NCI-H526 treated with DMSO at 0.1 percent for 48 hours (cell line): ENCODE measurements at places on chromosomes 3 and 15.

DNA sequence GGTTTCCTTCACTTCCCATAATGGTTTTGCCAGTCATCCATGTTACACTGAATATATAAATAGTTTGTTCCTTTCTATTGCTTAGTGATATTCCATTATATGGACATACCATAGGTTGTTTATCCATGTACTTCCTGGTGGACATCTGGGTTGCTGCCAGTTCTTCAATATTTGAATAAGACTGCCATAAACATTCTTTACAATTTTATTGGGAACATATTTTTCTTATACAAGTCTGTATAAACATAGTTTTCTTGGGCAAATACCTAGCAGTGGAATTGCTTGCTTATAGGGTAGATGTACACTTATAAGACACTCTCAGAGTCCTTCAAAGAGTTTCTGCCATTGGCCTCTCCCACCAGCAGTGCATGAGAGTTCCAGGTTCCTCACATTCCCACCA is 231.4 kb downstream of the OPA1 start:
- no peak for DNase-seq

DNA sequence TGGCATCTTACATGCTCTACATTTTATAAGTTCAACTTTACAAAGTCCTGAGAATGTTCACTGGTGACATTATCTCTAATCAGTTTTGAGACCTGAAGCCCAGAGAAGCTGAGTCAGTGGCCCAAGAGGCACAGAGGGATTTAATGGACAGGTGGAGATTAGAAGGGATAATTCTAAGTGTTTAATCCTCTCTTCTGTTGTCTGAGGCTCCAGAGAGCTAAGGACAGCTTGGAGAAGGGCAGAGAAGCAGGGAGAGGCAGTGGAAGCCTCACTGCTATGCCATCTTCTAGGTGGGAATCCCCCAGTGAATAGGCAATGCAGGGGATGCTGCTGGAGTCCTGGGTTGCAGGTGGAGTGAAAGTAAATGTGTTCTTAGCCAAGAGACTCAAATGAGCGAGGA is 369.4 kb upstream of the SLCO3A1 start:
- no peak for DNase-seq

GRCh38 chr3:9194509-9195184 is 54.8 kb downstream of the SRGAP3 start:
- peak; percentile 38 for DNase-seq

DNA sequence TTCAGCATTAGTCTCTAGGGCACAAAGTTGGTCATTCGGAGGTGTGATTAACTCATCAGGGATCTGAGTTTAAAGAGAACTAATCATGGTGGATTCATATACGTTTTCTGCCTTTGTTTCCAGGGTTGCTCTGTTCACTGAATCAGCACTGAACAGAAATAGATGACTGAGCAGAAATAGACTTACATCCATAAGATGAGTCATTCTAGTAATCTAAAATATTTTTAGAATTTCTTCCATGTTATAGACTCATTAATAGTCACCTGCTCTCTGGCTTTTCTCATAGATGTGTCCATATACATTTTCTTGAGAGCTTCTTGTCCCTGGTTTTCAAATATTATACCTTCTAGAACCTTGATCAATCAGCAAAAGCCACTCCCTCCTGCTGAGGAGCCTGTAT is 837.6 kb upstream of the DPPA4 start:
- DNase-seq = no peak

DNA sequence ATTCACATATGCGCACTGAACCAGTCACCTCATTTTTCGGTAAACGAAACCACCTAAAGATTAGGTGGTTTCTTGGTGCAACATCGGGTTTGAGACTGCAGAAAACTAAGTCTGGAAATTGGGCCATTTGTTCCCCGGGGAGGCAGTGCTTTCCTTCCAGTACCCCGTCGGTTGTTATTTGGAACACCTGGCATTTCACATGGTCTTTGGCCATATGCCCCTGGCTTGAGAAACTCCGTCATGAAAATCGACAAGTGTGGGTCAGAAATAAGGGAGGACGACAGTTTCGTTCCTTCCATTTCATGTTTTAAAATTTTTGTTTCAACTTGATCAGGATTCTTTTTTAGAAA is 544 bp upstream of the GATM start:
- DNase-seq = no peak

GRCh38 chr3:3739330-3740060 is 59.7 kb upstream of the LRRN1 start:
- no peak for DNase-seq

DNA sequence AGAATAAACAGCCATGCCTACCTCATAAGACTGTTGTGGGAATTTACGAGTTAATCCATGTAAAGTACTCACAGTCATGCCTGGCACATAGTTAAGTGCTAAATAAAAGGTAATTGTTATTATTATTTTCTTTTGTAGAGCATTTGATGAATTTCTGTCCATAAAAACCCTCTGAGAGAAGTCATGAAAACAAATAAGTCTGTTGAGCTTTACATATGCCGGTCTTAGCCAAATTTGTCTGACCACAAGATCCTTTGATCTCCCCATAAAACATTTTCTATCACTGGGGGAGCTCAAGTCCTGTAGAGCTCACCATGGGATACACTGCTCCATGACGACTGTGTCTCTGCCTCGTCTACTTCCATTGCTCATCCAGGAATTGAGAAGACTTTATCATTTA is 114.0 kb downstream of the MAGI1 start:
- peak; percentile 64 for DNase-seq

DNA sequence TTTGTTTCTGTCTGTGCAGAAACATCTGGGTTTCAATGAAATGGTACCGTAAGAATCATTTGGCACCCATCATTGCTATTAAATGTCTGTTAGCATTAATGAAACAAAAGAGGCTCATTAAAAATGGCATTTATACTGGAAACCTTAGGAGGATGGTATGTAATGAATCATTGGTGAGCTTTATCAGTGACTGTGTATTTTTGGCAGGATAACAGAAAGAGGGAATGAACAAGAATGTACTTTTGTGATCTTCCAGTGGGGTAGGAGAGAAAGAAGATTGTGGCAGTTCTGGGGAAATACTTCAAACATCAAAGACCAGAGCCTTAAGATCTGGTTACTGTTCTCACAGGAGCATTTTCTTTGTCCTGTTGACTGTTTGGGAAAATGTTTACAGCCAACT is 4.7 kb upstream of the DCBLD2 start:
- DNase-seq = no peak

GRCh38 chr3:141096981-141097380 is 45.8 kb downstream of the SPSB4 start:
- DNase-seq = no peak

- DNase-seq = no peak
These were observed 131.6 kb upstream of the ABHD17C start for GRCh38 chr15:80563372-80563997.

DNA sequence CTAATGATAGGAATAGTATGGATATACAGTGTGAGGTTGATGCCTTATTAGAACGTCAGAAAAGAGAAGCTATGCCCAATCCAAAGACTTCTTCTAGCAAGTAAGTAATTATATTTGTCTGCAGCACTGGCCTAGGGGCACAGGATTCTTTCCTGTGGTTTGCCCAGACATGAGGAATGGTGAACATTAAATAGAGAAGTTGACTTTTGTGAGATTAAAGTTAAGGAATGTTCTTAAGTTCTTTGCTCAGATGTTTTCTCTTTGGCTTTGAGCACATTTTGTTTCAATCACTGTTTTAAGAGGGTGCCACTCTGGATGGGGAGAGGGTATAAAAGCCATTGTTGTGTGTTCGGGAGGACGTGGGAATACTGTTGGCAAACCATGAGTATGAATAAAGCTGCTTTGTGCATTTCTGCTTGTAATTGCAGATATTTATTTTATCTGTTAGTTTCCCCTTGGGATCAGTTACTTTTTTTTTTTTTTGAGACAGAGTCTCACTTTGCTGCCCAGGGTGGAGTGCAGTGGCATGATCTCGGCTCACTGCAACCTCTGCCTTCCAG is 8.3 kb downstream of the KIF23 start:
- DNase-seq = no peak

GRCh38 chr3:144244662-144245061 is 273.0 kb downstream of the DIPK2A start:
- DNase-seq = no peak

DNA sequence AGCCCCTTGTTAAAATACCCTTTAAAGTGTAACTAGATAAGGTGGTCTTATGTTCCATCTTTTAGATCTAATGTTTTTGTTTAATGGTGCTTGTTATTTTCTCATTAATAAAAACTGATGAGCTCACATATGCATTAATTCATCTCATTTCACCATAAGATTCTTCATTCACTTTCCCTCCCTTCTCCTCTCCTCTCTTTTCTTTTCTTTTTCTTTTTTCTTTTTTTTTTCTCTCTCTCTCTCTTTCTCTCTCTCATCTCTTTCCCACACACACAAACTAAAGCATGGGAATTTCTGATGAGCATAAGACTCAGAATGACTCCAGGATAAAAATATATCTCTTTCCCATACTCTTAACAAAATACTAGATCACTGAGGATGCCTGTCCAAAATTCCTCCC is 49.6 kb downstream of the MECOM start:
- DNase-seq = no peak

DNA sequence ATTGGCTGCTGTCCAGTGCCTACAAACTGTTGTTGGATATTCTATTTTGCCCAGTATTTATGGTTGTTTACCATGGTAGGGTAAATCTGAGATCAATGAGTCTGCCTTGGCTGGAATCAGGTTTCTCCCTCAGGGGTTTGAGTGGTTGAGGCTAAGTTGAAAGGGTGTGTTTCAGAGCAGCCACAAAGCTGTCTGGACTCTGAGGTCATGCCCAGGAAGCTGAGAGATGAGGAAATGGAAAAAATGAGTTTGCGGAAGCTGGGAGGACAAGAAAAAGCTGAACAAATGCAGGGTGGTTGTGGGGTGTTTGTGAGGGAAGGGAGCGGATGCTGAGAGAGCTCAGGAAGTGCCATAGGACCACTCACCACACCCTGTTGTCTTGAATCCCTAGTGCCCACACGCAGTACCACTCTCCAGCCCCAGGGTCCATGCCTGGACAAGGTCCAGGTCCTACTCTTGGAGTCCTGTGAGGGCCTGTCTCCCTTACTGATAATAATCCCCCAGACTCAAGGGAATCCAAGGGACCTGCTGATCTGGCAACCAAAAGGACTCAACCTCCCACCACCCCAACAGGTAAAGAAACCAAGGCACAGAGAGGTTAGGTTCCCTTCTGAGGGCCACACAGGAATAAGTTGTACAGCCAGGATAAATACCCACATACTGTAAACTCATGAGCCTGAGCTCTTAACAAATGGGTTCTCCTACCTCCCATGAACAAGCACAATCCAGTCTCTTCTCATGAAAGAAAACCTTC is 81.6 kb downstream of the PPCDC start:
- DNase-seq = no peak

DNA sequence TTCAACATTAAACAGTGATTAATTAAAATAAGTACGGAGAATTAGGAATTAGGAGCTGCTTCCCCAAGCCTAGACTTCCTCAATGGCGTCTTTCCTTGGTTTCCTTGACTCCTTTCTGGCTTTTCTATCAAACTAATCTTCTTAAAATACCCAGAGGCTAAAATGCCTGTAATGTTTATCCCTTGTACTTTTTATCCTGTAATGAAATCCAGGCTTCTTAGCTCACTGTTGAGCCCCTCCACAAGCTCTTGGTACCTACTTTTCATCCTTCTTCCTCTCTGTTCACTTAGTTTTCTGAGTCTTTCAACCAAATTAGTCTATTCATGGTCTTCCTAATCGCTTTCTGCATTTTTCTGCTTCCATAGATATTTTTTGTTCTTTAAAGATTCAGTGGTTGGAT is 6.9 kb upstream of the UBE2E1 start:
- DNase-seq = no peak

- DNase-seq = no peak
These were observed 18.8 kb downstream of the ATG7 start for GRCh38 chr3:11290743-11291680.

DNA sequence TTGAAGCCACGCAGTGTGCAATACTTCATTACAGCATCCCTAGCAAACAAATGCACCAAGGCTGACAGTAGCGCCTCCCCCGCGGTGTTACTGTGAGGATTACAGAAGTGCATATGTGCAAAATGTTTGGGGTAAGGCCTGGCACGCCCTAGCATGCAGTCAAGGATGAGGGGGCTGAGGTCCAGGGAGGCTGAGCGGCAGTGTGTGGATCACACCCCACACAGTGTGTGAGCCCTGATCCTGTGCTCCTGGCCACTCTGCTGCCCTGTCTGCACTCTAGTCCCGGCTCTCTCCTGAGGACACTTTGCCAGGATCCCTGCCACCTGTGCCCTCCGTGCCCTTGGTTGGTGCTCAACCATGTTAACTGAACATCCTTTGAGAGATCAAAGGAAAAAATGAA is 71.3 kb downstream of the WNT7A start:
- no peak for DNase-seq

GRCh38 chr3:61863579-61863978 is 302.2 kb downstream of the PTPRG start:
- DNase-seq = no peak

DNA sequence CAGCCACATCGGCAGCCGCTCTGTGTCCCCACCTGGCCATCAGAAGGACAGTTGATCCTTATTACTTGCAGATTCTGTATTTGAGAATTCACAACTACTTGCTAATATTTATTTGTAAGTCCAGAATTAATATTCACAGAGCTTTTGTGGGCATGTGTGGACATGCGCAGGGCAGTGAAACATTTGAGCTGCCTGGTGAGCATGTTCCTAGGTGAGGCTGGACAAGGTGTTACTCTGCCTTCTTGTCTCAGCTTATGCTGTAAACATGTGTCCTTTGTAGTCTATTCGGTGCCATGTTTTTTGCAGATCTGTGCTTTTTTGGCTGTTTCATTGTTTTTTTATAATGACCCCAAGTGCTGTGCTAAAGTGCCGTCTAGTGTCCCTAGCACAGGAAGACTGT is 15.6 kb downstream of the FAH start:
- DNase-seq = no peak

GRCh38 chr3:113245761-113246161 is 34.4 kb downstream of the BOC start:
- DNase-seq = no peak

- no peak for DNase-seq
These were observed 84.6 kb upstream of the DCBLD2 start for GRCh38 chr3:98986073-98986472.

GRCh38 chr3:14441240-14441919 is 39.0 kb downstream of the SLC6A6 start:
- DNase-seq = no peak

- no peak for DNase-seq
These were observed 43.6 kb downstream of the C2CD4B start for GRCh38 chr15:62121273-62122015.

DNA sequence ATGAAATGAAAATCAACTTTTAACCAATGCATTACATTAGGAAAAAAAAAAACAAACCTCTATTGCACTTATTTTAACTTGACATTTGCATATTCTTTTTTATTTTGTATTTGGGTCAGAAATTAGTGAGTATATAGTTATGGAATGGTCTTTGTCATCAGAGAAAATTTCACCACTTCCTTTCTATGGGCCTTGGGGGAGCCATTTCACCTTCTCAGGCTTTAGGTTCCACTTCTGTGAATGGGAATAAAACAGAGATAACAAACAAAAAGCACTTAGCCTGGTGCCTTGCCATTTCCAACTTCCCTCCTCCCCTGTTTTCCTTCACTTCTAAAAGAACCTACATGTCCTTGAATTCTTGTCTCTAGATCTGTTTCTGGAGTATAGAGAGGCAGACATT is 168.0 kb upstream of the STT3B start:
- DNase-seq = no peak
